Stimulated activated CD8-positive, alpha-beta memory T cell treated with anti-CD3 and anti-CD28 coated beads, Interleukin-7, amount 100 ng/mL, for 1 hour (primary cell): ENCODE measurements at places on chromosomes 7 and 10.

DNA sequence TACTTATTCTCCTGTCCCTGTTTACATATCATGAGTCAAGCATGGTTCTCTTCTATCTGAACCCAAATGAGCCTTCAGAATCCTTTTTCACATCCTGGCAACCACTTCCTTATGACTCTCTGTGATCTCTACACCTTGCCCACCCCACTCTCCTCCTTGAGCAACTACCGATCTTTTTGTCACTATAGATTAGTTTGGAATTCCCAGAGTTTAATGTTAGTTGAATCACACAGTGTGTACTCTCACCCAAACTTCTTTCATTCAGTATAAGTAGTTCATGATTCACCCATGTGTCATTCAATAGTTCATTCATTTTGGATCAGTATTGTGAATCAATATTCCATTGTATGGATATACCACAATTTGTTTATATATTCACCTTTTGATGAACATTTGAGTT is 55.3 kb downstream of the TFAM start:
- no peak for DNase-seq

DNA sequence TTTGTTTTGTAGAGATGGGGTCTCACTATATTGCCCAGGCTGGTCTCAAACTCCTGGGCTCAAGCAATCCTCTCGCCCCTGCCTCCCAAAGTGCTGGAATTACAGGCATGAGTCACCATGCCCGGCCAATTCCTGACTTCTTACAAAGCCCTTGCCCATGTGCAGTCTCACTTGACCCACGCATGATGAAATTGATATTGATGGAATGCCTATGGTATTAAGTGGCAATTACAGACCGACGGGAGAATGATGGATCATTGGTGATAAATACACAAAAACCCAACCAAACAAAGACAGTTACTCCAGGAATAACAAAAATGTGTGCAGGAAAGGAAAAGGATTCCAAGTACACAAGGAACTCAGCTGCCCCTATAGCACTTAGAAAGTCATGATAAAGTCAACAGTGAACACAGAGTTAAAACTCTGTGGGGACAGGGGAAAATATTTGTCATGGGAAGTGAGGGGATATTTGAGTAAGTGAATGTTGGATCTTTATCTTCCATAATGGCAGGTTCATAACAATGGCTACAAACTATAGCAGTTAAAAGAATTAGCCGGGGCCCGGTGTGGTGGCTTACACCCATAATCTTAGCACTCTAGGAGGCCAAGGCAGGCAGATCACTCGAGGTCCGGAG is 21.6 kb downstream of the HIP1 start:
- DNase-seq, result no peak

DNA sequence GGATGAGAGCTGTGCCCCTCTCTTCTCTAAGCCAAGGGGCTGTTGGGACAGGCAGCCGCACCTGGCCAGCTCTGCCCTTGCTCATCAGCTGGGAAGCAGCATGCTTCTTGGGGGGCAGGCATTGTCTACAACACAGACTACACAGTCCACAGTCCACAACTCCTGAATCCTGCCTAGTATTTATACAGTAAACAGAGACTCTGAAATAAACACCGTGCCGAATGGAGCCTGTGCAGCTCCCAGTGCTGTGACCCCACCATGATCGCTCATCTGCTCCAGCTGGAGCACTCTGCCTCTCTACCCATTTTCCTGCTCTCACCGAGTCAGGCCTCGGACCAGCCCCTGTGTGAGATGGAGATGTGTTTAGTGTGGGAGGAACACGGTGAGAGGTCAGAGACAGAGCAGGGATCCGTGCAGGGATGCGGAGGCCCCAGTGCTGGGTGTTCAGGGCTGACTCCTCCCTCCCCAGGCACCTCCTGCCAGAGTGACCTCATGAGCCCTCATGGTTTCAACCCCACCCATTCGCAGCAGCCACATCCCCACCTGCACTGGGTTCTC is 608.0 kb downstream of the DNAJB6 start:
- DNase-seq, result no peak

- DNase-seq, result peak; percentile 63
Observed at GRCh38 chr7:1432411-1433082, 26.7 kb downstream of the MICALL2 start.

GRCh38 chr10:3738855-3739350 is 46.1 kb downstream of the KLF6 start:
- no peak for DNase-seq
